ENCODE measurements at places on chromosomes 16 and 17.

DNA sequence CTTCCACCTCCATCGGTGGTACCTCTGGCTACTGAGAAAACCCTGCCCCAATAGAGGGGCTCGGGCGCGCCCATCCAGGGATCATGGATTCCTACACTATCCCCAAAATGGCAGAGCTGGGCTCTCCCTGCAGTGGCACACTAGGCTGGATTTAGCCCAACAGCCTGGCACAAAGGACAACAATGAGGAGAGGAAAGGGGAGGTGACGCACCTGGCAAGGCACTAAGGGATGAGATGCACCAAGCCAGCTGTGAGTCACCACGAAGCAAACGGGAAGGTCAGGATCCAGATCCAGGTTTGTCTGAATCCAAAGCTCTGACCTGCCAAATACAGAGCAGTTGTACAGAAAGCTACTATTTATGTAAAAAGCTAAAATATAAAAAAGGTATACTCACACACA lies 18.1 kb downstream of the UBE2O start:
- no peak for DNase-seq

DNA sequence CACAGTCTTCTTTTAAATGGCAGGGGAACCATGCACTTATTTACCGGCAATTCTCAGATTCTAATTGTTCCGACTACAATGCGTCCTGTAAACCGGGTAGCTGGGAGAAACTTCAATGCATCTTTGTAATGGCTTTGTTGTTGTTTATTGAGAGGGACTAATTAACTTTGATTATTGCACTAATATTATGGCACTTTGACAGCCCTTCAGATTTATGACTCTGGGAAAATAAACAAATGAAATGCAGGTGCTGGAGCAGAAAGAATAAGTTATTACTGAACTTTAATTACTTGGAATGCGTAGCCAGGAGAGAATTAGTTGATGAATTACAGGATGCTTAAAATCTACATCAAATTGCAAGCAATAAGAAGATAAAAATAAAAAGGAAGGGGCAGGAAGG lies 77.0 kb downstream of the WWOX start:
- peak; percentile 88 for DNase-seq

DNA sequence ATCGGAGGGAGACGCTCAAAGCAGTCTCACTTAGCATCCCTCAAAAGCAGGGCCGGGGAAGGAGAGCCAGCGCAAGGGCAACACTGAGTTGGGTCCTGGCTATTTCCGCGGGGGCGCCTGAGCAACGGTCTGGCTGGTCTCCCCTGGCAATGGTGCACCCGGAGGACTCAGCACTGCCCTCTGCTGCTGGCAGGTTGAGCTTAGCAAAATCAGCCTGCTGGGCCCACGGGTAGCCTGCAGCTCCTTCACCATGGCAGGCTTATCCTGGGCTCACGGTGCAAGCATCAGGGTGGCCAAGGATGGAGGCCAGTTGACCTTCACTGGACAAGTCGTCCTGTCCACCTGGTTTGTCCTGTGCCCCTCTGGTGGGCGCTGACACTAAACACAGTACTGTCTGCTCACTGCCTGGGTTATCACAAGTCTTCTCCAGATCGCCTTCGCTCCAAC lies 14.4 kb upstream of the ALDH3A1 start:
- DNase-seq = peak; percentile 41

DNA sequence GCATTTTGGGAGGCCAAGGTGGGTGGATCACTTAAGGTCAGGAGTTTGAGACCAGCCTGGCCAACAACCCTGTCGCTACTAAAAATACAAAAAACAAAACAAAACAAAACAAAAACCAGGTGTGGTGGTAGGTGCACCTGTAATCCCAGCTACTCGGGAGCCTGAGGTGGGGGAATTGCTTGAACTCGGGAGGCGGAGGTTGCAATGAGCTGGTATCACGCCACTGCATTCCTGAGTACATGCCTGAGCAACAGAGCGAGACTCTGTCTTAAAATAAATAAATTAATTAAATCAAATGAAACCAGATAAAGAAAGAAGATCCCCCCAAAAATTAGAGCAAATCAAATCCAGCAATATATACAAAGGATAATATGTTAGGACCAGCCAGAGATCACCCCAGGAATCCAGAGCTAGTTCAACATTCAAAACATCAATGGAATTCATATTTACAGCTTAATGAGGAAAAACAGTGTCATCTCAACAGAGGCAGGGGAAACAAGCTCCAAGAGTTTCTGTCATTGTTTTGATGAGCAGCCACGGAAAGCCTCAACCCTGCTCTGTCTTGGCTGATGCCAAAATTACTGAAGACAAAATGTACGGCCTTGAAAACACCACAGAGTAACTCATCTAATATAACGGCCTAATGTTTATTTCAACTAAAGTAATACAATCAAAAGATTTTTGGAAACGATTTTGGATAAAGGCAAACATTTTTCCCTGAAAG lies 3.7 kb downstream of the PEMT start:
- DNase-seq = no peak

DNA sequence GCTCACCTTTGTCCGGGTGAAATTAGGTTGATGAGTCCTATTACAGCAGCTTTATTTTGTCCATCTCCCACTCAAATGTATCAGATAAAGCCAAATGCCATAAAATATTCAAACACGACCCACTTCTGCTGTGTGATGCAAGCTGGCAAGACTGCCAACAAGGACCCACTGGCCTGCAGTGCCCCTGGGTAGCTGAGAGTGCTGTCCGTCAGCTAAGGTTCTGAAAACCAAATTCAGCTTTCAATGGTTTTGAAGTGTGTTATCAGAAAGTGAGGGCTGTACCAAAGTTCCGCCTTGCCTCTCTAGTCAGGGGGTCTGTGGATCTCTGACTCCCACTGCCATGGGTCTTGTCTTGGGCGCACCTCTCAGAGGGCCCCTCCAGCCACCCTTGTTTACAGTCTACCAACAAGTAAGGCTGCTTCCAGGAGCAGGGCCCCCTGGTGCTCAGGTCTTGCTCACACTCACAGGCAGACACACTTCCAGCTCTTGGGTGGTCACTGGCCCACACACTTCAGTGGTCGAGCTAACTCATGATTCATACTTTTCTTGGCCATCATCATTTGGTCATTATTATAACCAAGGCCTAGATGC lies 10.5 kb upstream of the CCDC182 start:
- peak; percentile 76 for DNase-seq

DNA sequence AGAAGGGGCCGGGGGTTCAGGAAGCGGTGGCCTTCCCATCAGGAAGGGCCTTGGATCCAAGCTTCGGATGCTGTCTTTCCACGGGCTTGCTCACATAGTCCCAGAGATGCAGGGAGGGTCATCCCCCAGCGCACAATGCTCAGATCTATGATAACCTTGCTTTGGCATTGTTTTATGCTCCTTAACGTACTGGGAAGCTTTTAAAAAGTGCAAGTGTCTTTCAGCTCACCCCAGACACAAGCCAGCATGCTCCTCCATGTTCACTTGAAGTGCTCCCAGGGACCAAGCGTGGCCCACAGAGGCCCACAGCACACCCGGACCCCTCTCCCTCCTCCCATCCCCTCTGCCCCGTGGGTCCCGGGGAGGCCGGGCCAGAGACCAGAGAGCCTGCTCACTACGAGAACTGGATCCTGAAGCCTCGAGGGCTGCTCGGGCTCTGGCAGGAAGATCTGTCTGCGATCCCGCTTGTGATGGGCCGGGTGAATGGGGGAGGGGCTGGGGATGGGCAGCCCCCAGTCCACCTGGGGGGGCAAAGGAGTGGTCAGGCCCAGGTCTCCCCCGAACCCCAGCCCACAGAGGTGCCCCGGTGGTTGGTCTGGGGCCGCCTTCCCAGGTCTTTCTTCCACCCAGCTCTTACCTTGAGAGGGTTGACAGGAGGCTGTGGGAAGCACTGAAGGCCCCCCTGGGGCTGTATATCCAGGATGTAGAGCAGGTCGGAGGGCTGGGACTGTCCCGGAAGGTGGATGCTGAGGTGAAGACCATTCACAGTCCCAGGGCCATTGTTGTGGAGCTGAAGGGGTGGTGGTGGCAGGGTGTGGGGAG lies 11.8 kb upstream of the FAM171A2 start:
- DNase-seq = no peak

GRCh38 chr17:64277831-64278562 lies 14.9 kb upstream of the TEX2 start:
- no peak for DNase-seq
